ENCODE measurements at places on chromosomes 2 and 18. TPM values are rescaled to one million over a fixed set of nuclear protein-coding genes. Genes with fewer than 3 reads are reported as not detected.

Gene TUBB8B
- polyA plus RNA-seq, result 0.47 TPM

GRCh38 chr2:73408198-73408597 lies 22.6 kb downstream of the ALMS1 start:
- DNase-seq, result no peak

- DNase-seq, result no peak
Measured at GRCh38 chr18:78722386-78722785, 257.2 kb upstream of the SALL3 start.

DNA sequence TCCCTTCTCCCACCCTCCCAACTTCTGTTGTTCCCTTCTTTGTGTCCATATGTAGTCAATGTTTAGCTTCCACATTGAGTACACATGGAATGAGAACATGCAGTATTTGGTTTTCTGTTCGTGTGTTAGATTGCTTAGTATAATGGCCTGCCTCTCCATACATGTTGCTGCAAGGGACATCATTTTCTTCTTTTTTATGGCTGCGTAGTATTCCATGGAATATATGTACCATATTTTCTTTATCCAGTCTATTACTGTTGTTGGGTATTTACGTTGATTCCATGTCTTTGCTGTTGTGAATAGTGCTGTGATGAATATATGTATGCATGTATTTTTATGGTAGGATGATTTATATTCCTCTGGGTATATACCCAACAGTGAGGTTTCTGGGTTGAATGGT lies 42.0 kb downstream of the NUP35 start:
- DNase-seq, result no peak

- DNase-seq, result no peak
Measured at GRCh38 chr2:26530696-26531095, 52.8 kb upstream of the OTOF start.

Gene ZSWIM2
- 0.45 TPM for polyA plus RNA-seq

All from hepatocyte (in vitro differentiated cells).